Naive thymus-derived CD4-positive, alpha-beta T cell (primary cell): ENCODE measurements at places on chromosomes 12 and 14. TPM values are rescaled to one million over a fixed set of nuclear protein-coding genes. Genes with fewer than 3 reads are reported as not detected.

Gene ADCY6
- not detected for polyA plus RNA-seq

DNA sequence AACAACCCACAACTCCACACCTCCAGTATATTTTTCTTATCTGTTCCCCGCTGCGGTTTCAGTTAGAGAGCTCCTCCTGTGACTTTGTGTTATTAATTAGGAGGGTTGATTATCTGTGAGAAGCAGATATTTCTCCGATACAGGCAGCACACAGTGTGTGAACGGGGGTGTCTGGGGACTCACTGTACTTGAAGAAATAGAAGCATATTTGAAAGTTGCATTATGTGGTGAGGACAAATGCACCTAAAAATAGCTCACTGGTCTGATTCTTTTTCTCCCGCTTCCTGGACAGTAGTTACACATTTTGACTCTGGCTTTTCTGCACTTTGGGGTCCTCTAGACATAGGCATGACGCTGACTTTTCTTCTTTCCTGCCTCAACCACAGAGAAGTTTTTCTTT, 277.7 kb downstream of the VRK1 start:
- DNase-seq = no peak

DNA sequence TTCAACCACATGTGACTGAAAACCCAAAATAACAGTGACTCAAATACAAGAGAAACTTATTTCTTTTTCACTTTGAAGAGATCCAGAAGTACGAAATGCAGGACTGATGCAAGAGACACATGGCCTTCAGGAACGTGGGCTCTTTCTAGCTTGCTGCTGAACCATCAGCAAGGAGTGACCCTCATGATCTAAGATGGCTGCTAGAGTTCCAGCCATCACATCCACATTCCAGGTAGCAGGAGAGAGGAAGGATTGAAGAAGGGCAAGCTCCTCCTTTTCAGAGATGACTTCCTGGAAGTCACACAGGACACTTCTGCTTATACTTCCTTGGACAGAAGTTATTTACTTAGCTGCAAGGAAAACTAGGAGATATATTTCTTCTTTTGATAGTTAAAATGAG, 67.6 kb upstream of the BCL11B start:
- no peak for DNase-seq

DNA sequence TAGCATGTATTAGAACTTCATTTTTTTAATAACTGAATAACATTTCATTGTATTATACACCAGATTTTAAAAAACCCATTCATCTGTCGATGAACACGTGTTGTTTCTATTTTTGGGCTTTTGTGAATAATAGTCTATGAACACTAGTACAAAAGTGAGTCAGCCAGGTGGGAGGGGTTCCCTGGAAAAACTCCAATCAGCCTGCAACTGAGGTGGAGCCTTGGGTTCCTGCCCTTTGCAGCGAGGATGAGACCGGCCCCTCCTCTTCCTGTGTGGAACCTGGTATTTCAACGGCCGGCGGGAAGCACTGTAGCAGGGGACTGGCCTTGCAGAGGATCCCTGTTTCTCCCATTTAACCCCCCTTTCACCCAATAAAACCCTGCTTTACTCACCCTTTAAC, 56.1 kb downstream of the LMNTD1 start:
- no peak for DNase-seq

- DNase-seq = no peak
These were observed 3.4 kb downstream of the TAMALIN start for GRCh38 chr12:52010152-52010622.
